Activated CD8-positive, alpha-beta memory T cell treated with anti-CD3 and anti-CD28 coated beads, Interleukin-2, amount 10 ng/mL, durations not matched to agents 7 days and 5 days (primary cell): ENCODE measurements at places on chromosomes 5 and 9. TPM values are rescaled to one million over a fixed set of nuclear protein-coding genes. Genes with fewer than 3 reads are reported as not detected.

The ST6GALNAC6 gene
- total RNA-seq, result 93.5 TPM

The SOHLH1 gene
- not detected for total RNA-seq

DNA sequence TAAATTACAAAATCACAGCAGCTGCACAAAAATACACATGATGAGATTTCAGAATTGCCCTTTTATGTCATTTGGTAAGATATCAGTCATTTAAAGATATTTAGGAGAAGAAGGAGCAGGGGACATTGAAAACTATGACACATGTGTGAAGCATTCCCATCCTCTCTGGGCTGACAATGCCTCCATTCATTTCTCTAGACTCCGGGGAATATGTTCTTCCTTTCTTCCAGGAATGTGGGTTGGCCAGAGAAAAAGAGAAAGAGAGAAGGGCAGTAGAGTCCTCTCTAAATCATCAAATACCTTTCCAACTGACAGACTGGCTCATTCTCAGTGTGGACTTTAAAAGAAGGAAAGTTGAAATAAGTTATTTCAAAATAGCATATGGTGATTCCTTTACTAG lies 205.6 kb upstream of the ADAMTSL1 start:
- H3K27me3 ChIP-seq, result no peaks in the 10 kb centered on the region
- H3K27ac ChIP-seq, result no peak overlapping the region
- no peaks in the 10 kb centered on the region for H3K4me1 ChIP-seq
- no peaks in the 10 kb centered on the region for H3K36me3 ChIP-seq
- no peak for DNase-seq

- no peak overlapping the region for H3K4me3 ChIP-seq
- H3K36me3 ChIP-seq, result no peaks in the 10 kb centered on the region
- DNase-seq, result no peak
- no peak overlapping the region for H3K27ac ChIP-seq
- peaks cover 28% of the 10 kb centered on the region for H3K27me3 ChIP-seq
- peaks cover 5% of the 10 kb centered on the region for H3K4me1 ChIP-seq
These were observed 14.9 kb upstream of the DELE1 start for GRCh38 chr5:141908796-141909195.

DNA sequence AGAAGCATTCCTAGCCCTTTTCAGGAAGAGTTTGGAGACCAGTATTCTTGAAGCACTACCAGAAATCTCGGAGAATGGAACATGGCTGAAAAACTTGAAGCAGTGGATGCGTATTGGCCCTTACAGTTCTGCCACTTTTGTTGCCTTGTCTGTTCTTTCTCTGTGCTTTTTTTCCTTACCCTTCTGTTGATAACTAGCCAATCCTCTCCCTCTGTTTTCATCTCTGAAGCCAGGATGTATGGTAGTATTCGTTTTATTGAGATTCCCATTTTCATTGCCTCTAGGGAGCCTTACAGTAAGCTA lies 564 bp upstream of the CCNH start:
- peaks cover 20% of the 10 kb centered on the region for H3K36me3 ChIP-seq
- DNase-seq, result no peak
- H3K27me3 ChIP-seq, result no peaks in the 10 kb centered on the region
- peak overlapping the region; percentile 96 for H3K4me3 ChIP-seq

- H3K36me3 ChIP-seq, result no peaks in the 10 kb centered on the region
- no peak overlapping the region for H3K27ac ChIP-seq
- no peaks in the 10 kb centered on the region for H3K27me3 ChIP-seq
- H3K4me1 ChIP-seq, result no peaks in the 10 kb centered on the region
These were observed 15.9 kb upstream of the PFDN1 start for GRCh38 chr5:140318792-140319191.

GRCh38 chr9:786405-786804 lies 55.1 kb upstream of the DMRT1 start:
- peaks cover 10% of the 10 kb centered on the region for H3K4me1 ChIP-seq
- no peak overlapping the region for H3K4me3 ChIP-seq
- no peak for DNase-seq
- H3K27me3 ChIP-seq, result peaks cover 13% of the 10 kb centered on the region
- H3K27ac ChIP-seq, result no peak overlapping the region

The C9 gene
- total RNA-seq, result not detected

The CCL19 gene
- total RNA-seq, result not detected

DNA sequence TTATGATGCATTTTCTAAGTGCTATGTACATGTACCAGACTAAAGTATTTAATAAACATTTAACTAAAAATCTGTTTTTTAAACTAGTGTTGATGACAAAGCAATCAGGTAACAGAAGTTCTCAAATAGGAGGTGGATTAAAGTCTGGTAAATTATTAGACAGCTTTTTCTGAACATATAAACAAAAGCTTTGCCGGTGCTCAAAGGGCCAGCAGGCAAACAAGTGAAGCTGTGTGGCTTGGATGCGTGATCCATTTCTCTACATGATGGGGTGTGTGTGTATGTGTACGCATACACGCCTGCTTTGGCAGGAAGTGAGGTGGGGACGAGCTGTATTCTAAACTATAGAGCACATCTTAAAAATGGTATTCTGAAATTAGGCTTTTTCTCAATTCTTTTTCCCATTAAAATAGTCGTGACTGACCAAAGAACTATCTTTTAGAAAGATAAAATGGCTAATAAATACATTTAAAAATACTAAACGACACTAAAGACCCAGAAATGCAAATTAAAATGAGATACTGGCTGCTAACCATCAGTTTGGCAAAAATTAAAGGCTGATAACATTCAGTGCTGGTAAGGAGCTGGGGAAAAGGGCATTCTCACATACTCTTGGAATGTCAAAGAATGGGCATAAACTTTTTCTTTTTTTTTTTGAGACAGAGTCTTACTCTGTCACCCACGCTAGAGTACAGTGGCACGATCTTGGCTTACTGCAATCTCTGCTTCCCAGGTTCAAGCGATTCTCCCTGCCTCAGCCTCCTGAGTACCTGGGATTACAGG lies 174.0 kb downstream of the MAPKAP1 start:
- no peak overlapping the region for H3K27ac ChIP-seq
- peaks cover 21% of the 10 kb centered on the region for H3K4me1 ChIP-seq
- DNase-seq, result no peak
- H3K4me3 ChIP-seq, result no peak overlapping the region
- no peaks in the 10 kb centered on the region for H3K27me3 ChIP-seq

- no peaks in the 10 kb centered on the region for H3K27me3 ChIP-seq
- peaks cover 4% of the 10 kb centered on the region for H3K36me3 ChIP-seq
- peaks cover 70% of the 10 kb centered on the region for H3K4me1 ChIP-seq
- peak overlapping the region; percentile 71 for H3K27ac ChIP-seq
- H3K4me3 ChIP-seq, result no peak overlapping the region
These were observed 18.6 kb upstream of the ADRB2 start for GRCh38 chr5:148807851-148808250.

- H3K36me3 ChIP-seq, result no peaks in the 10 kb centered on the region
- no peaks in the 10 kb centered on the region for H3K27me3 ChIP-seq
These were observed 1854.6 kb upstream of the WWC1 start for GRCh38 chr5:166436872-166437271.

DNA sequence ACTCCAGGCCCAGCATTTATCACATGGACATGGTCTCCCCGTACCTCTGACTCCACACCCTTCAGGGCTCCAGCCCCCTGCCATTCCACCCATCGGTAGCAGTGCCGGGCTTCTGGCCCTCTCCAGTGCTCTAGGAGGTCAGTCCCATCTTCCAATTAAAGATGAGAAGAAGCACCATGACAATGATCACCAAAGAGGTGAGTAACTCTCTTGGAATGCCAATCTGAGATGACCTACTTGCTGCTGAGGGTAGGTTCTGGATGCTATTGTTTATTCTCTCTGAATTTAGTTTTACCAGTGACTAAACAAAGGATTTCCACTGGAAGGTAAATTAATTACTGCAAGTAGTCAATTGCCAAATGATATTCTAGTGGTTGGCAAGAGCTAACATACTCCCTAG lies 80.8 kb downstream of the TLE4 start:
- H3K36me3 ChIP-seq, result peaks cover 23% of the 10 kb centered on the region
- no peaks in the 10 kb centered on the region for H3K27me3 ChIP-seq
- DNase-seq, result no peak
- H3K4me1 ChIP-seq, result no peaks in the 10 kb centered on the region
- no peak overlapping the region for H3K4me3 ChIP-seq

The ZDHHC21 gene
- total RNA-seq, result 10.2 TPM

The VLDLR gene
- total RNA-seq, result 7.2 TPM
